ENCODE measurements at places on chromosomes 11 and 22.

DNA sequence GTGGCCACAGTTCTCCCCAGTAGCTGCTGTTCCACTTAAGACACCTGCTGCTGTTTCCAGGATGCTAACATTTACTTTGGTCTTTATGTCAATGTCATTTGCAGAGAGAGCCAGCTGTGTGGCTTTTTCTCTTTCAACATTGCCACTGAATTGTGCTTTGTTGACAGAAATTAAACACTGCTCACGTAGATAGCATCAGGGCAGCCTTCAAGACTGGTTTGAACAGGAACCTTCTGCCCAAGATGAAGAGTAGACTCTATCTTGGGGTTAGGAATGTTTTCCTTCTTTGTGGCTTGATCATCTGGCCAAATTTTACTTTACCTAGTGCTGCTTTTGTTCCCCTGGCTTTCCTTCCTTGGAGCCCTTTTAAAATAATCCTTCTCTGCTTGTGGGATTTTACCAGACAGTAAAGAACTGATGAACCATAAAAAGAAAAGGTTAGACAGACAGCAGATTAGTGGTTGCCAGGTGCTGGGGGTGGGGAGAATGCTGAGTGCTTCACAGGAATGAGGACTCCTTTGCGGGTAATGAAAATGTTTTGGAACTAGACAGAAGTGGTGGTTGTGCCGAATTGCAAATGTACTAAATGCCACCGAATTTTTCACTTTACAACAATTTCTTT is 22.7 kb upstream of the XBP1 start:
- peak; percentile 80 for DNase-seq

- DNase-seq = no peak
Measured at GRCh38 chr11:62011881-62012280, 44.4 kb upstream of the FTH1 start.

GRCh38 chr22:42932857-42933484 is 75.9 kb upstream of the ARFGAP3 start:
- no peak for DNase-seq

GRCh38 chr22:34880662-34881061 is 185.3 kb upstream of the ISX start:
- DNase-seq = no peak

- DNase-seq = no peak
Measured at GRCh38 chr11:27977031-27977430, 130.9 kb downstream of the KIF18A start.

DNA sequence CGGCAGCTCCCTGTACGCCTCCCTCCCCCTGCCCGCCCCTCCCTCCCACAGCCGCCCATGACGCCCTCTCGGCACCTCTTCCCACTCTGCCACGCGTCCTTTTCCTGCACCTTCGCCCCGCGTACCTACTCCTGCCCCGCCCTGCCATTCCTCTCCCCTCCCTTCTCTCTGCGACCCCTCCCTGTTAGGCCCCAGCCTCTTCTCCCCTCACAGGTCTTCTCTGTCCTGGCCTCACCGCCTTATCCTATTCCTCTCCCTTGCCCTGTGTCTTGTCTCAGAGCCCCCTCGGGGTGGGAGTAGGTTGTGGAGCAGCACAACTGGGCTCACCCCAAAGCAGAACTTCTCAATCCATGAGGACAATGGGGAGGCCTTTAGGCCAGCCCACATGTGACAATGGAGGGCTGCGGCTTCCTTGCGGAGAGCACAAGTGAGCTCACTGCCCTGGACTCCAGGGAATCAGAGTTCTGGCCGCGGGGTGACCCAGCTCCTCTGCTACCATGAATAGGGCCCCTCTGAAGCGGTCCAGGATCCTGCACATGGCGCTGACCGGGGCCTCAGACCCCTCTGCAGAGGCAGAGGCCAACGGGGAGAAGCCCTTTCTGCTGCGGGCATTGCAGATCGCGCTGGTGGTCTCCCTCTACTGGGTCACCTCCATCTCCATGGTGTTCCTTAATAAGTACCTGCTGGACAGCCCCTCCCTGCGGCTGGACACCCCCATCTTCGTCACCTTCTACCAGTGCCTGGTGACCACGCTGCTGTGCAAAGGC is 539 bp downstream of the SLC35C1 start:
- DNase-seq = peak; percentile 30

- no peak for DNase-seq
Measured at GRCh38 chr11:72191961-72192381, at the start of gene FOLR1. FOLR1 (plus strand) TSS chr11:72192140; CDS start chr11:72192174, 34 bp downstream.

GRCh38 chr11:5922749-5923426 is 19.2 kb upstream of the OR56A3 start:
- DNase-seq = peak; percentile 6

DNA sequence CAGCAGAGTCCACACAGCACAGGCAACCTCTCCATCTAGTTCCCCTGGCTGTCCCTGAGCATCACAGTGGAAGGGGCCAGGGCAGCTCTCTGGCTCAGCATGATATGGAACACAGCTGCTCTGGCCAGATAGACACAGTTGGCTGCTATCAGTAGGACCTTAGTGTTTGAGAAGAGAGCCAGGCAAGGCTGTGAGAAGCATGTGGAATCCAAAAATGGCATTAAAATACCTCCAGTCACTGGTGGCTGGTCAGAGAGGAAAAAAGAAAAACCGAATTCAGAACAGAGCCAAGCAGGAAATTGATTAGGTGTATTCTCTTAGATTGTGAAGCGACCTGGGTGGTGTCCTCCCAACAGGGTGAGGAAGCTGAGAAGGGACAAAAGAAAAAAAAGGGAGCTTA is 27.9 kb downstream of the SERPINH1 start:
- DNase-seq = no peak

DNA sequence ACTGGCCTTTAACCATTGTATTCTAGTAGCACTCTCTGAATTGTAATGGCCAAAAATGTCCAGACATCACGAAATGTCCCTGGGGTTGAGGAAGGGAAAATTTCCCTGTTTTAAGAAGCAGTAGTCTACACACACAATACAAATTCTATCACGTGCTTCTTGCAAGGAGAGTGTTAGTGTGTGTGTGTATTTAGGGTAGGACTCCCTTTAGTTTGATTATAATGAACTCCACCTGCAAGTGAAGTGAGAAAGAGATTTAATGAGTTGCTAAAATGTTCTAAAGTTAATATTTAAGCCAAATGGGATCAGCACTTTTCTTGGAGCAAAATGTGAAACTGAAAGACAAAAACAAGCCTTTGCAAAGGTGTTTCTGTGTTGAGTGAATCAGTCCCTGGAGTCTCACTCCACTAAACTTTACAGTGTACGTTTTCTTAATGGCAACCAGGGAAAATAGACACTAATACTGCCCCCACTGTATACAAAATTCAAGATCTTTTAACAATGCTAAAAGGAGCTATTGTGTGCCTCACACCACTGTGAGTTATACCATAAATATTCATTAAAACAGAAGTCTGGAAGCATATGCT is 590.3 kb upstream of the TENM4 start:
- no peak for DNase-seq

- peak; percentile 84 for DNase-seq
Measured at GRCh38 chr22:30332551-30332950, 5.8 kb upstream of the TBC1D10A start.

- DNase-seq = no peak
Measured at GRCh38 chr11:8649361-8649760, 33.1 kb downstream of the TRIM66 start.

GRCh38 chr11:2302306-2302895 is 588 bp downstream of the TSPAN32 start:
- no peak for DNase-seq

DNA sequence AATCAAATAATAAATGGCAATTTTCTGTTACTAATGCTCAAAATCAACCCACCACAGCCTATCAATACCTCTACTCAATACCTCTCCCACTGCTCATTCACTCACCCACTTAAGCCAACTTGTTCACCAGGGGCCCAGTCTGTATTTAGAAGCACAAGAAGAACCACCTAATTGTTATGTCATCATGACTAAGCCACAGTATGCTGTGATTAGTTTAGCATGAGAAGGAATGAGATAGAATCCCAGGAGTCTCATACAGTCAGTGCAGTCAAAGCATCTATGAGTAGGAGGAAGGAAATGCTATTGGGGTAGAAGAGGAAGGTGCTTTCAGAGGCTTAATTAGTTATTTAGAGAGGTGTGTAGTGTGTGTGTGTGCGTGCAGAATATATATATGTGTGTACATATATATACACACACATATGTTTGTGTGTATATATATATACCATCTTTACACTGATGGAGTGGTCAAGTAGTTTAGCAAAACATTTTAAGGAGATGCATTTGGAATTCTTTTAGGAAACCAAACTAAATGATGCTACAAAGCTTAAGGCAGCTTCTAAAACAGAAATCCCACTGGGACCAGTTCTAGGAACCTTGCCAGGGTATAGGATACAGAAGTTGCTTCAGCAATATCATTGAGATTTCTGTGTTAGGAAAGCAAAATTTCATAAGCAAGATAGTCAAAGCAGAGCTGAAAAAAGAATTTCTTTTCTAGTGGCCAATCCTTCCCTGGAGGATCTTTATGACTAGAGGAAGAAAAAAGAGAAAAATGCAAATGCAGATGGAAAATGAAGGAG is 27.5 kb downstream of the KCNA4 start:
- DNase-seq = no peak

DNA sequence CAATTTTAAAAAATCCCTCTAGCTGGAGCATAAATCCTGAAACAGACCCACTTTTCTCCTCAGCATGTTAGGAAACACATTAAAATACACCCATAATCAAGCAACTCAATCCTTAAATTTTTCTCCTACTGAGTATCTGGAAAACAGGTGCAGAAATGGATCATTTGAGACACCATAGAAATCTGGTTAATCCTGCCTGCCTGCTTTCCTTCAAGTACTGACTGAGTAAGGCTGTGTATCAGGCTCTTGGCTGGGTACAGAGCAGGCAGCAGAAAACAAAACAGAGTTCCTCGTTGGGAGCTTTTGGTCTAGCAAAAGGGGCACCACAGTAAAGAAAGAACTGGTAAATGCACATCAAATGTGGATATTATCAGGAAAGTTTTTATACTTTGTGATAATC is 1.9 kb downstream of the KCNQ1OT1 start:
- no peak for DNase-seq

- no peak for DNase-seq
Measured at GRCh38 chr11:14359501-14360031, 583 bp upstream of the RRAS2 start.

GRCh38 chr22:17823964-17824363 is 49.7 kb upstream of the BID start:
- no peak for DNase-seq

DNA sequence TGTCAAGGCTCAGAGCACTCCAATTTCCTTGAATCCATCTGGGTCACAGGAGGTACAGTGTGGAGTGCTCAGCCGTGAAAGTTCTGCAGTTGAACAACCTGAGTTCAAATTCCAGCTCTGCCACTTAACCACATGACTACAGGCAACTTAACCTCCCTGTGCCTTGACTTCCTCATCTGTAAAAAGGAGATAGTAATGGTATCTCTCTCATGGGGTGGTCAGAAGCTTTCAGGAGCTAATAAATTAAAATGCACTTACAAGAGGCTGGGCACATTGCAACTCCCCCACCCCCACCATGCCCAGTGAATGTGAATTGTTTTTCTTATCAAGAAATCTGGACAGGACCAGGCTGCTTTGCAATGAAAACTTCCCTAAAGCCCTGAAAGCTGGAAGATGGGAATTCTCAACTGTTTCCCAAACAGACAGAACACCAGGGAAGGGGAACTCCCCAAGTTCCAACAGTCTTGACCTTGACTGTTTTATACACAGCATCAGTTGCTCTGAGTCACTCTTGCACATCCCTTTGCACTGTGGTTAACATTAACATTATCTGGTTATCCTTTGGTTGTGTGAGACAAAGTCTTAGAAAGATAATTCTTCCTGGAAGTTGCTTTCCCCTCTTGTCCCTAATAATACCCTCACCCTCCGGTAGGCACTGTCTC is 137.0 kb downstream of the SLC1A2 start:
- no peak for DNase-seq

DNA sequence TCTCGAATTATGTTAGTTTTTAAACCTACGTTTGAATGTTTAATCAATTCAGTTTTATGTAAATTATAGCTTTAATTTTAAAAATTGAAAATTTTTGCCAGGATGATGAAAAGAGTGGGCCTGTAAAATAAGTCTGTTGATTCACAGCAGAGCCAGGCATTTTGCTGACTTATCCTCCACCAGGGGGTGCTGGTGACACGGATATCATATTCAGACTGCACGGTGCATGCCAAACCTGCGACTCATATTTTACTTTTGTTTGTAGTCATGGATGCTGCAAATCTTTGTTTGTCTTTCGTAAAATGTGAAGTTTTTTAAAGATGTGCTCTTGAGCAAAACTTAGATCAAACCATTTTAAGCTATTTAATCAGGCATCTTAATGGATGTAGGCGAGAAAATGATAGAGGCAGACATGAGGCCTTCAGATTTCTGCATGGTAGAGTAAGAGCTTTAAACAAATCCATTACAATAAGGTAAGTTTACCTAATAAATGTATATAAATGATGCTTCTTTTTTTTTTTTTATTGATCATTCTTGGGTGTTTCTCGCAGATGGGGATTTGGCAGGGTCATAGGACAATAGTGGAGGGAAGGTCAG is 3.6 kb upstream of the OR8B3 start:
- peak; percentile 53 for DNase-seq

DNA sequence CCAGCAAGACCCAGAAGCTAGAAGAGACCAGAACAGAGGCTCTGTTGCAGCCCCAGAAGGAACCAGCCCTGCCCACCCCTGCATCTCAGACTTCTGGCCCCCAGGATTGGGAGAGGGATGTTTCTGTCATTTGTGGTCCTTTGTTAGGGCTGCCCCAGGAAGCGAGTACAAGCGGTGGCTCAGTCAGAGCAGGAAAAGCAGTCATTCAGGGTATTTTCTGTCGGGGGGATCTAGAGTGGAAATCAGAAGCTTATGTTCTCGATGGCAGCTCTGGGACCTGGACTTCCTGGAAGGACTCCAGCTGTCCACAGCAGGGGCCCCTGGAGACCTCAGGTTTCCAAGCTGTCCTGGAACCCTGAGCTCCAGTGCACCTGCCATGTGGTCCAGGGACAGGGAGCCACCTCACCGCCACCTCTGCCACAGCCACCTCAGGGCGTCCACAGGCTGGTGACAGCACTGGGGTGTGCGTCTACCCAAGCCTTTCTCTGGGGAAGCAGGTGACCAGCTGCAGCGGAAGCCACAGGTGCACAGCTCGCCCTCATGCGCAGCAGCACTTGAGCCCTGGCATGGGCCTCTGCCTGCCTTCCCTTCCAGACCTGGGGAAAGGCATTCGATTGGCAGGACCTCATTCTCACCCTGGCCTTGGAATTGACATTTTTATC is 2.6 kb downstream of the KRTAP5-5 start:
- no peak for DNase-seq

GRCh38 chr22:50360578-50360977 is 17.5 kb downstream of the PPP6R2 start:
- DNase-seq = no peak

- DNase-seq = no peak
Measured at GRCh38 chr11:12494699-12495098, 117.3 kb downstream of the PARVA start.

DNA sequence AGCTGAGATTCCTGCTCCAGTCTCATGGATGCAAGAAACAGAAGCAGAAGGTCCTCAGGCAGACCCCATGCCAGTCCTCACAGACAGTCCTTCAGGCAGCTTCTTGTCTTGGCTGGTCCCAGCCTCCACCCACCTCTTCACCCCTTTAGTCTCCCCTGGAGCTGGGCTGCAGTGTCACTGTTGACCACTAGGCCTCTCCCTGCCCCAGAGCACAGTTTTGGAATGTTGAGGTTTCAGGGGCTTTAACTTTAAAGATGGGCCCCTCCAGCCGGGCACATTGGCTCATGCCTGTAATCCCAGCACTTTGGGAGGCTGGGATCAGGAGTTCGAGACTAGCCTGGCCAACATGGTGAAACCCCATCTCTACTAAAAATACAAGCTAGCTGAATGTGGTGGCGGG is 39.5 kb upstream of the GCAT start:
- no peak for DNase-seq

GRCh38 chr11:118087931-118088330 is 1.2 kb upstream of the SMIM35 start:
- DNase-seq = no peak
